Vein endothelial cell (primary cell): ENCODE measurements at places on chromosomes 11 and 22. TPM values are rescaled to one million over a fixed set of nuclear protein-coding genes. Genes with fewer than 3 reads are reported as not detected.

Gene ETS1
- 152 and 164 TPM in 2 replicates for total RNA-seq

Gene SLC35F2
- total RNA-seq: 91.1 and 107 TPM in 2 replicates

Gene MYO7A
- under 0.01 and 0.86 TPM in 2 replicates for total RNA-seq

Gene APOA4
- not detected in 2 replicates for total RNA-seq

Gene RPS13
- total RNA-seq: 820 and 972 TPM in 2 replicates

Gene LRRC55
- total RNA-seq: not detected in 2 replicates

Gene PELI3
- 3.6 and 3.9 TPM in 2 replicates for total RNA-seq
